CD4-positive, alpha-beta T cell treated with Interleukin-21 for 1 hour (primary cell): ENCODE measurements at places on chromosomes 16 and 17.
A peak's percentile ranks its signal among the peaks of the same experiment; 100 is the strongest.

DNA sequence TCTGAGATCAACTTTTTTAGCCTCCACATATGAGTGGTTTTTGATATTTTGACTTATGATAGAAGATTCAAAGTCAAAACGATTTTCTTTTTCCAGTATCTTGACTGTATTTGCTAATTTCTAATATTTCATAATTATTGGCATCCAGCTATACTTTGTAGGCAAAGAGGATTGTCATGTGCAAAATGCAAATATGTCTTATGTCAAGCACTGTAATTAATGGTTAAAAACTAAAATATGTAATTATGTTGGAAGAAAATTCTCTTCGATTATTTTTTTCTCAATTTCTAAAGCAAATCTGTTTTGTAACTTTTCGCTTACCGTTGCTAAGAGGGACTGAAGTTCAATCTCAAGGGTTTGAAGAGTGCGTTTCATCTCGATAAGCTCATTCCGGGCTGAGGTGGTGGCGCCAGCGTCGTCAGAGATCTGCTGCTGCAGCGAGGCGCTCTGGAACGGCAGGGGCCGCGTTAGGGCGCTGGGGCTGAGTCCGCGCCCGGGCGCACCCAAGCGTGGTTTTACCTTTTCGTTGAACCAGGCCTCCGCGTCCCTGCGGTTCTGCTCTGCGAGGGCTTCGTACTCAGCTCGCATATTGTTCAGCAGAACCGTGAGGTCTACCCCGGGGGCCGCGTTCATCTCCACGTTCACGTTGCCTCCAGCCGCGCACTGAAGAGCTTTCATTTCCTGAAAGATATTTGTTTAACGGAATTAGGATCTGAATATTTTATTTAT is 3.0 kb downstream of the KRT27 start:
- no peak for DNase-seq

- no peak for DNase-seq
Measured at GRCh38 chr17:80751946-80752581, 207.4 kb downstream of the RPTOR start.

DNA sequence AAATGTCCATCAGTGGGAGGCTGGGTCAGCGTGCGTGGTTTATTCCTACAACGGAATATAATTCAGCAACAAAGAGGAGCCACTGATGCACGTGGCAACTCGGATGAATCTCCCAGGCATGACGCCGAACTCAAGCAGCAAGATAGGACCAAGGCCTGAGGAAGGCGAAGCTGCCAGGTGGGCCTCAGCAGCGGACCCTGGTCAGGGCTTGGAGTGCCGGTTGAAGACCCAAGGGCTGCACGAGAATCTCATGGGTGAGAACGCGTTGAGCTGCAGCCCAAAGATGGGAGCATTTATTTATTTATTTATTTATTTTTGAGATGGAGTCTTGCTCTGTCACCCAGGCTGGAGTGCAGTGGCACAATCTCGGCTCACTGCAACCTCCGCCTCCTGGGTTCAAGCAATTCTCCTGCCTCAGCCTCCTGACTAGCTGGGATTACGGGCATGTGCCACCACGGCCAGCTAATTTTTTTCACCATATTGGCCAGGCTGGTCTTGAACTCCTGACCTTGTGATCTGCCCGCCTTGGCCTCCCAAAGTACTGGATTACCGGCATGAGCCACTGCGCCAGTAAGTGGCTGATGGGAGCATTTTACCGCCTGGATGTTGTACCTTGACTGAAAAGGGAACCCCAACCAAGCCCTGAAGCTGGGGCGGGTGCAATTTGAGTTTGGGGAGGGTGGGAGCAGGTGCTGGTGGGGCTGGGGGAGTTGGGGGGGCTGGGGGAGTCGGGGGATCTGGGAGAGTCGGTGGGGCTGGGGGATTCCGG is 18.1 kb upstream of the BAHCC1 start:
- no peak for DNase-seq

- no peak for DNase-seq
Measured at GRCh38 chr17:62631086-62631935, 3.8 kb downstream of the MRC2 start.

- DNase-seq = no peak
Measured at GRCh38 chr17:18981642-18982424, 22.7 kb downstream of the FAM83G start.

GRCh38 chr17:77441940-77442339 is 301.2 kb downstream of the SEC14L1 start:
- no peak for DNase-seq

DNA sequence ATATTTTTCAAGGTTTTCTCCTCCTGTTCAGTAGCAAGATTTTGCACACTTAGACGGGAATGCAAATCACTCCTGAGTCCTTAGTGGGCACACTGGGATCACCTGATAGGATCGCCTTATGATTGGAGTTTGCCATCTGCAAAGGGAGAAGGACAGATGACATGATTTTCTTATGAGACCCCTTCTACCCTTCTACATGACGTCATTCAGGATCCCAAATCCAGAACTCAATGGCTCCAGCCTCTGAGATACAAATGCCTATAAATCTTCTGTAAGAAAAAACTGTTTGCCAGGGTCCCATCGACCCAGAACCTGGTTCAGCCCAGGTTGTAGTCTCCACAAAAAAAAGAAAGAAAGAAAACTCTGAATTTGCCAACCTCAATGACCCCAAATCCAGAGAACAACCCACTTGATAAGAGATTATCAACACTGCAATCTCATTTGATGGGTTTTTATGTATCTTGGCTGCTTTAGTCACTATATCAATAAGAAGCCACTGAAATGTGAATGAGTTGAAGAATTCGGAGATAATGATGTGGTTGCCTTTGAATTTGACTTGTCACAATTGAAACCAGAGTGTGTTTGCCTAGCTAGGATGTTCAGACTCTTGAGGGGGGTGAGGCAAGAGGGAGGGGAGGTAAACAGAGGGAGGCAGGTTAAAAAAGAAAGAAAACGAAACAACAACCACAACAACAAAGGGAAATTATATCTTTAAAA is 6.7 kb downstream of the ZNF423 start:
- DNase-seq = no peak

DNA sequence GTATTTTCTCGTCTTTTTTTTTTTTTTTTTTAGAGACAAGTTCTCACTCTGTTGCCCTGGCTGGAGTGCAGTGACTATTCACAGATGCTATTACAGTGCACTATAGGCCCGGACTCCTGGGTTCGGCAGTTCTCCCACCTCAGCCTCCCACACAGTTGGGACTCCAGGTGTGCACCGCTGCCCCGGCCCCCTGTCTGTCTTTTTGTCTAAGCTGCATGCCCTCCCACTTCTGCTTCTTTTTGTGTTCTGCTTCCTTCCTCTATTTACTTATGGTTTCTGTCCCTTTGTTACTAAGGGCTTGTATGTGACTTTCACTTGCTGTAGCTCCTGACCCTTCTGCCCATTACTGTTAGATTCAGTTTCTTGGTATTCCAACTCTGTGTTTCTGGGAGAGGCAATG is 20.5 kb downstream of the SLC7A6 start:
- DNase-seq = no peak

- DNase-seq = no peak
Measured at GRCh38 chr17:27362909-27363308, 69.0 kb downstream of the WSB1 start.

- DNase-seq = peak; percentile 16
Measured at GRCh38 chr17:10729334-10730193, at the start of gene TMEM220. Gene TMEM220 (minus strand): TSS chr17:10730023. CDS start chr17:10729851, 172 bp downstream.

GRCh38 chr17:29686993-29687590 is 64.4 kb upstream of the CORO6 start:
- DNase-seq = no peak
